ENCODE measurements at places on chromosomes 4 and X.
A peak's percentile ranks its signal among the peaks of the same experiment; 100 is the strongest.

DNA sequence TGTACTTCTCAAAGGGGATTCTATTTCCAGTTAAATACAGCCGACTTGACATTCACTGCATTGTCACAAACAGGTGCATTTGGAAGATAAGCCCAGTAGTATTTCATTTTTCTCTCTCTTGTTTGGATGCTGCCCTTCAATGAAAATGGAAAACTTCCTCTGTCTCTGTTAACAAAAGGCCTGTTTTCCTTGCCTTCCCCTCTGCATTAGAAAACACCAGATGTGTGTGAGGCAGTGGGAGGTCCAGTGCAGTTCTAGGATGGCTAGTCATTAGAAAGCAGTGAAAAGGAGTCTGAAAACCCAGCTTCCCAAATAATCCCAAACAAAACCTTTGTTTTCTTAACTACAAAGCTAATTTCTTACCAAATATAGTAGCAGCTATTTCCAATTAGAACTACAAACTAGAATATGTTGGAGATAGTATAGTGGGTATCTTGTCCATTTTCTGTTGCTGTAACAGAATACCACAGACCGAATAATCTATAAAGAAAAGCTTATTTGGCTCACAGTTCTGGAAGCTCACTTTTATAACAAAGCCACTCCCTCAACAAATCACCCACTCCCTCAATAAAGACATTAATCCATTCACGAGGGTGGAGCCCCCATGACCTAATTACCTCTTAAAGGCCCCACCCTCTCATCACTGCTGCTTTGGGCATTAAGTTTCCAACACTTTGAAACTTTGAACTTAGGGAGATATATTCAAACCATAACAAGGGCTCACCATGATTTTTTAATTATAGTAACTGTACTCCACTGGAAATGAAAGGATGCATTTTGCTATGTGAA, 452.1 kb upstream of the RPS6KA3 start:
- no peak for DNase-seq

DNA sequence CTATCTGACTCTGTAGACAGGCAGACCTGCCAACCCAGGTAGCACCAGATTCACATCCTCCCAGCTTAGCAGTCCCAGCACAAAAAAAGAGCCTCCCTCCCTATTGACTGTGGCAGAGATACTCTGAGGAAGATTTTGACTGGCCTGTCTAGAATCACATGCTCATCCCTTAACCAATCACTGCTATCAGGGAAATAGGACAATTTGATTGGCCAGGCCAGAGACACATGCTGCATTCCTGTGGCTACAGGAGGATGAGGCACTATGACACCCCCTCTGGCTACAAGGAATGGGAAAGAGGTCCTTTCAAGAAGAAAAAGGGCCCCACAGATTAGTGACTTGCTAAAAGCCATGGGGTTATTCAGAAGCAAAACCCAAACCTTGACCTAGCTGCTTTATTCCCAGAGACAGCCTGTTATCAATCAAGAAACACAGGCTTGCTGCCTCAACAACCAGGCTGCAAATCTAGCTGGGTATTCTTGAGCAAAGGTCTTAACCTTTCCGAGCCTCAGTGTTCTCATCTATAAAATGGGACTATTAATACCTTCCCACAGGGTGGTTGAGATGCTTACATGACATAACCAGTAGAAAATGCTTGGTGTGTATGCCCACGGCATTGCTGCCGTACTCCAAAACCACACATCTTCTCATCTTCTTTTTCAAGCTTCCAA, 147.6 kb downstream of the BCOR start:
- DNase-seq, result no peak

DNA sequence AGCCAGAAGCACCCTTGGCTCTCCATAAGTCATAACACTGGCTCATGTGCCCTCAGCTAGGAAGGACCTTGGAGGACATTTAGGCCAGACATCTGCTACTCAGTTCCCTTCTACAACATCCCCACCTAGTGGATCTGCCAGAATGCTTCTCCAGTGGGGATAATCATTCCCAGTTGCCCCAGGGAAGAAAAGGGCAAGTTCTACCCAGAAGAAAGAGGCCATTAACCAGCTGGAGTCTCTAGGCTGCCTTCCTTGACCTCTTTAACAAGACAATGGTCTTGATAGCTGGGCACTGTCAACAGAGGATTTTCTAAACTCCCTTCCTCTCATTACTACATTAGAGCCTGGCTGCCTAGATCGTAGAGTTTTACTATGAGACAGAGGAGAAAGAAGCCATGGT, 42.0 kb downstream of the LGI2 start:
- no peak for DNase-seq

DNA sequence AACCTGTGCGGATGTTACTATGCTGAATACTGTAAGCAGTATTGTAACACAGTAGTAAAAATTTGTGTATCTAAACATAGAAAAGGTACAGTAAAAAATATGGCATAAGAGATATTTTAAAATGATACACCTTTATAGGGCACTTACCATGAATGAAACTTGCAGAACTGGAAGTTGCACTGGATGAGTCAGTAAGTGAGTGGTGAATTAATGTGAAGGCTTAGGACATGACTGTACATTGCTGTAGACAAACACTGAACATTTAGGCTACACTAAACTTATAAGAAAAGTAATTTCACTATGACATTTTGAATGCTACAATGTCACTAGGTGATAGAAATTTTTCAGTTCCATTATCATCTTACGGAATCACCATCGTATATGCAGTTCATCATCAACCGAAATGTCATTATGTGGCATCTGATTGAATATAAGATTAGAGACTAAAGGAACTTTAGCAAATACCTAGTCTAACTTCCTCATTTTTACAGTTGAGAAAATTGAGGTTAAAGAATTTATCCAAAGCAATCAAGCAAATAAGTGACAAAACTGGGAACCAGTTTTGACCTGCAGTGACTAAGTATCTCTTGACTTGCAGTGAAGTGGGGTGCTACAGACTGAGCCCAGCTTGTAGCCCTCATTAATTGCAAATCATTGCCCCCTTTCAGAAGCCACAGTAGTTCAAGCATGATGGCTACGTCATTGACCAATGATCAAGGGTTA, 55.3 kb downstream of the EGF start:
- DNase-seq, result no peak

DNA sequence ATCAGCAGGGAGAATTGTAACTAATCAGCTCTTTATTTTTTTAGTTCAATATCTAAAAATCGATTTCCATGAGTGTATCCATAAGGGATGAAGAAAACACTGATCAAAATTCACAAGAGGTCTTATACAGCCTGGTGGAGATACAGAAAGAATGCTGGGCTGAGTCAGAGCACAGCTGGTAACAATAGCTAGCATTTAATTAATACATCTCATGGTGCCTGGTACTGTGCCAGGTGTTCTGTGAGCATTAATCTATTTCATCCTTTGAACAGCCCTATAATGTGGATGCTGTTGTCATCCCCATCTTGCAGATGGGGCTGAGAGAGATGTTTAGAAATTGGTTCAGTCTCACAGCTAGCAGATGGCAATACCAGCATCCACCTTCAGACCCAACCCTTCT, 250.9 kb upstream of the RPS6KA3 start:
- no peak for DNase-seq

- no peak for DNase-seq
These were observed 68.6 kb downstream of the RXFP1 start for GRCh38 chr4:158590306-158590705.

- DNase-seq, result peak; percentile 87
These were observed at the start of the genes ABCD1 and BCAP31 for GRCh38 chrX:153724252-153725038. TSS of gene ABCD1 (plus strand) at chrX:153724856. CDS start at chrX:153725267, 411 bp downstream. TSS of gene BCAP31 (minus strand) at chrX:153724387. CDS start at chrX:153723244, 1,143 bp downstream.

DNA sequence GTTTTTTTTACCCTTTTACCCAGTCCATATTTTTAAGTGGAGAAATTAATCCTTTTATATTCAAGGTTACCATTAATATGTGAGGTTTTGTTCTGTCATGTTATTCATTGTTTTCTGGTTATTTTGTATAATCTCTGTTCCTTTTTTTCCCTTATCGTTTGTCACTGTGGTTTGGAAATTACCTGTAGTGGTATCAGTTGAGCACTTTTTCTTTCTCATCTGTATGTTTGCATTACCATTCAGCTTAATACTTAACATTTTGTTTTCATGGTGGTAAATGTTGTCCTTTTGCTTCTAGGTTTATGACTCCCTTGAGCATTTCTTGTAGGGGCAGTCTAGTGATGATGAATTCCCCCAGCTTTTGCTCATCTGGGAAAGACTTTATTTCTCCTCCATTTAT, 6.6 kb downstream of the ETDC start:
- no peak for DNase-seq

DNA sequence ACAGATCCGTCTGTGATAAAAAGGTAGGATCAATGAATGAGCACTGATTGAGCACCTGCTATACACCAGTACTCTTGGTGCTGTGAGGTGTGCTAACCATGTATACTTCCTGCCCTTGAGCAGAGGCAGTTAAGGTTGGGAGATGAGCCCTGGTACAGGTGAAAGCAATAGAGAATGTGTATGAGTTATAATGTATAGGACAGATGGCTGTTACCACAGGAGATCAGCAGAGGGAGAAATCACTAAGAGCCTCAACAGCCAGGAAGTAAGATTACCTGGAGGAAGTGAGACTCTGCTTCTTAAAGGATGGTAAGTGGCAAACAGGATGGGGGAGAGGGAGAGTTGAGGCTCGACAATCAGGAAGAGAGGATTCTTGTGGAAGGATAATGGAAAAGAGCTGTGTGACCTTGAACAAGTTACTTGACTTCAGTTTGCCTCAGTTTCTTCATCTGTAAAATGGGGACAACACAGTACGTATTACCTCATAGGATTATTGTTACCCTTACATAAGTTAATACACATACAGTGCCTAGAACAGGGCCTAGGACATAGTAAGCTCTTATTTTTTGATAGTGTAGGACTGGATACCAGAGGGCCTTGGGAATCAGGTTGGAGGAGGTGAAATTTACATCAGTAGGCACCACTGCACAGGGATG, 9.1 kb downstream of the CXCR3 start:
- DNase-seq, result no peak

- DNase-seq, result no peak
These were observed 2.6 kb upstream of the ZNF674 start for GRCh38 chrX:46547857-46548256.

GRCh38 chrX:53357799-53358530, 64.5 kb downstream of the SMC1A start:
- no peak for DNase-seq

DNA sequence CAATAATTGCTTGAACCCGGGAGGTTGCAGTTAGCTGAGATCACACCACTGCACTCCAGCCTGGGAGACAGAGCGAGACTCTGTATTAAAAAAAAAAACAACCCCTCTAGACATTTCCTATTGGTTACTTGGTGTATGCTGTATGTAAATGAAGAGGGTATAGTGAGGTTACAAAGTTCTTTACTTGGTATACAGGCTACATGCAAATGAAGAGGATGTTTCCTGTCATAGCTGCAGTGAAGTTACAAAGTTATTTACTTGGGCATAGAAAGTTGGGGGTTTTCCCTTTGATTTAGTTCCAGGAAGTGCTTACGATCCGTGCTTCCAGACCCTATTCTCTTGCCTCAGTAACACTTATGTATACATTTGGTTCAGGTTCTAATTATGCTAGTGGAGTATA, 38.4 kb upstream of the CLNK start:
- DNase-seq, result no peak

DNA sequence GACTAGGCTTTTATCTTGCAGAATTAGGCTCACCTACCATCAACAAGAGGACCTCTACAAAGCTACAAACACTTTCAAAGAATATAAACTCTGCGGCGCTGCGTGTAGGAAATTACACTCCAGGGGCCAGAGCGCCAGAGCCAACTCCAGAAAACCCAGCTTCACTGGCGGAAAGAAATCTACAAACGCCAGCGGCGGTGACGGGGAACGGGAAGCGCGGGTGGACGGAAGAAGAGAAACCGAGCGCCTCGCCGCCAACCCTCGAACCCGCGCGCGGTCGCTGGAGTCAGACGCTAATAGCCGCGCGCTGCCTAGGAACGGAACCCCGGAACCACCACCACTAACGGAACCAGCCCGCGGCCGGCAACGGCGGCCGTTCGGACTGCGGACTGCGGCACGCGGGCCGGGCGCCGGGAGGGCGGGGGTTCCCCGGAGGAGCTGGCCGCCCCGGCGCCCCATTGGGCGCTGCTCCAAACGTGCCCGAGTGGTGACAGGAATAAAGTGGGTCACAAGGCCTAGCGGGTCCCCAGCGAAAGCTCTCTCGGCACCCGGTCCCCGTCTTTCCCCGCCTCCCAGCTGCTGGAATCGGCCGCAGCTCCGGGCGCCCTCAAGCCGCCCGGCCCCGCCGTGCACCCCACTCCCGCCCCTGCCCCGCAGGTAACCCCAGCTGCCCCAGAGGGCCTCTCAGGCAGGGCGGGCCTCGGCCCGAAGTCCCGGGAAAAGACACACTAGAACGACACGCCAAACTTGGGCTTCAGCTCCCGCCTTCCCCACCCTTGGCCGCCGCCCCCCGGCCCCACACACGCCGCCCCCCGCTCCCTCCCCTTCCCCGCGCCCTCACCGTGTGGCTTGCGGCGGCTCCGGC, 836 bp downstream of the CLOCK start:
- DNase-seq, result peak; percentile 70
